ENCODE measurements at places on chromosomes 7 and 10.
A peak's percentile ranks its signal among the peaks of the same experiment; 100 is the strongest.

DNA sequence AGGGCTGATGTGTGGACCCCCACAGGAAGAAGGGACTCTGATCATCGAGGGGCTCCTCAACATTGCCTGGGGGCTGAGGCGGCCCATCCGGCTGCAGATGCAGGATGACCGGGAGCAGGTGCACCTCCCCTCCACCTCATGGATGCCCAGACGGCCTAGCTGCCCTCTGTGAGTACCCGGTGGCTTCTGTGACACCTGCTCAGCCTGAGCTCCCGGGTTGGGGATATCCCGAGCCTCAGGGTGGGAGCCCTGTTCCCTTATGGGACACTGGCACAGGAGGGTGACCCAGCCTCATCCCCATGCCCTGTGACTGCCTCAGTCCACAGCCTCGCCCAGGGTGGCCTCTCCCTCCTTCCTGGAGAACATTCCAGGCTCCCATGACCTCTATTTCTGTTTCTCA lies 3.9 kb upstream of the DEPP1 start:
- DNase-seq, result no peak

GRCh38 chr7:17721736-17722285 lies 218.5 kb downstream of the SNX13 start:
- no peak for DNase-seq

DNA sequence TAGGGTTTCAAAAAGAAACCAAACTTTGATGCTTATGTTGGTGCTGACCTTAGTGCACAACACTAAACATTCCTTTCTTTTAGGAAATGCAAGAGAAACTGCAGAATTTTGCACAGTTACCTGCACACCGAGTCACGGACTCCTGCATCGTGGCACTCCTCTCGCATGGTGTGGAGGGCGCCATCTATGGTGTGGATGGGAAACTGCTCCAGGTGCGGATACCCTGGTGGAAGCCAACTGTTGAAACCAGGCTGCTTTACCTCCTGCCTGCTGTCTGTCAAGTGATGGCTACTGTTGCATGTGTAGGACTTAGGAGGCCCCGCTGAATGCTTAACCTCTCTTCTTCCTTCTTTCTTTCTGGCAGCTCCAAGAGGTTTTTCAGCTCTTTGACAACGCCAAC lies 11.7 kb downstream of the CASP2 start:
- no peak for DNase-seq

DNA sequence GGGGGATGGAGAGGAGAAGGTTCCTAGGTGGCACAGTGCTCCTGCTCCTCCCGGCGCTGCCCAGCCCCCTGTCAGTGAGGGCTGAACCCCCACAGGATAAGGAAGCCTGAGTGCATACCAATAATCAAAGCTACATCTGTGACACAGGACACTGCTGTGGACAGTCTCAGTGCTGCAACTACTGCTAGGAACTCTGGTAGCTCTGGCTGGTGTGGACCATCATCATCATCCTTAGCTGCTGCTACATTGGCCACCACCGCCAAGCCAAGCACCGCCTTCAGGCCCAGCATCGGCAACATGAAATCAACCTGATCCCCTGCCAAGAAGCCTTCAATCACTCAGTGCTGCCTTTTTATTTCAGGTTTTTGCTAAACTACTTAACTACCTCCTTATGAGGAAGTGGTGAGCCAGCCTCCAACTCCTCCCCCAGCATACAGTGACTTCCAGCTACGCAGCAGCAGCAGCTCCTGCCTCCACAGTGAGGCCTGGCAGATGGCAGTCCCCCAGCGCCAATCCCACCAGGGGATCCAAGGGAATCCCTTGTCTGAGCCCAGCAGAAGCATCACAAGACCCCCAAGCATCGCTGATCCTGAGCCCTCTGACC lies 32.1 kb upstream of the SLC26A4 start:
- DNase-seq, result no peak

DNA sequence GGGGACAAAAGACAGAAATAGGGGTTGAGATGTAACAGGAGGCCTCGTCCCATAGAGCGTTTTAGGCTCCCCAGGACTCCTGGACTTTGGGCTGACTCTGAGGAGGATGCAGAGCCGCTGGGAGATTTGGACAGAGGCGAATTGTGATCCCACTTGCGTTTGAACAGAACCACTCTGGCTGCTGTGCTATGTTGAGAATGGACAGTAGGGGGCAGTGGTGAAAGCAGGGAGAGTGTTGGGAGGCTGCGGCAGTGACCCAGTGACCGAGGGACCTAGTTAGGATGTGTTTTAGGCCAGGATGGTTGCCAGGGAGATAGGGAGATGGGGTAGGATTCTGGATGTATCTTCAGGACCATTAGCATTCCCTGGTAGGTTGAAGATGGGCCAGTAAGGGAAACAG lies 271.6 kb downstream of the CCDC3 start:
- no peak for DNase-seq

- DNase-seq, result peak; percentile 88
Observed at GRCh38 chr10:100653957-100654781, 91.2 kb upstream of the PAX2 start.

GRCh38 chr7:47734287-47734948 lies 152.5 kb upstream of the TNS3 start:
- DNase-seq, result no peak

GRCh38 chr10:34295142-34295548 lies 520.0 kb downstream of the PARD3 start:
- DNase-seq, result no peak

DNA sequence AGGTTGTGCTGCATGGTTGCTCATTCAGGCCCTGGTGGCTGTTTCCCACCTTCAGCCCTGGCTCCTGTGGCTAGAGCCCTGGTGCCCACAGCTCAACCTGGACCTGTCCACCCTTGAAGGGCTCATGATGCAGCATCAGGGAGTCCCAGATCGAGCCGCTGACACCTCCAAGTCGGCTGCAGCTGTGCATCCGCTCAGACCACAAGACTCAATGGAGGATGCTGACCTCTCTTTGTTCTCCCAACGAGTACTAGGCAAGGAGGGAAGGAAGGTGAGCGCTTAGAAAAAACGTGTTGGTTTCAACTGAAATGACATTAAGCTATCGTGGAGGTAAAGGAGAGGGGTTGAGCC lies 9.5 kb upstream of the C10orf95 start:
- DNase-seq, result no peak

DNA sequence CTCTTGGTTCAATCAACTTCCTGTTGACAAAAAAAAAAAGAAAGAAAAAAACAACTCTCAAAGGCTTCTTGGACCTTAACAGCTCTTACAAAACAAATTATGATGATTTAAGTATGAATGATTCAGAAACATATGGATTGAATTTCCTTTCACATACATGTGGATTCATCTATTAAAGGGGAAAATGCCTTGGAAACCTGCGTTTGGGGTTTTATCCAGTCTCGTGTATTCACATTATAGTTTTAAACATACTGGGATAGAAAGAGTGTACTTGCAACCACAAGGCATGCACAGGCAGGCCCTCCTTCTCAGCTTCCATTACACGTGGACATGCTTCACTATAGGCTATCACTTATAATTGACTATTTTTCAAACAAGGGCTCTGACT lies 286.7 kb downstream of the INHBA start:
- DNase-seq, result no peak

DNA sequence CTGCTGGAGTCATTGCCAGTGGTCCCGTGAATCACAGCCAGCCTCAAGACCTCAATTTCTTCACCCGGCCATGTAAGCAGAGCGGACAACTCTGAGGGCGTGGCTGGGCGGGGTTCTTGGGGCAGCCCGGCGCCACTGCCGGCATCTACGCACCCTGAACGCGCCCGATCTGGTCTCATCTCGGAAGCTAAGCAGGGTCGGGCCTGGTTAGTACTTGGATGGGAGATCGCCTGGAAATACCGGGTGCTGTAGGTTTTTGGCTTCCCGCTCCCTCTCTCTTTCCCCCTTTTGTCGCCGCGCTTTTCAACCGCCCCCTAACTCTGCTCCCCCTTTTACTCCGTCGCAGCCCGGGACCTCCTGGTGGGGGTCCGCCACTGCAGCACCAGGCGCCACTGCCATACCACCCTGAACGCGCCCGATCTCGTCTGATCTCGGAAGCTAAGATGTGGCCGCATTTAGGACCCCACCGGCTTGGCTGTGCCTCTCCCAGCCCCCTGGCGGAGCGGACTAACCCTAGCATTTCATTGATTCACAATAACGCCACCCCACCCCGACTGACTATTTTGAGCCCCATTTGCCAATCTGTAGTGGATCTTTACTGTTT lies 25.3 kb downstream of the GARIN1A start:
- peak; percentile 36 for DNase-seq

GRCh38 chr10:71742301-71743088 lies 22.9 kb upstream of the C10orf105 start:
- DNase-seq, result no peak

DNA sequence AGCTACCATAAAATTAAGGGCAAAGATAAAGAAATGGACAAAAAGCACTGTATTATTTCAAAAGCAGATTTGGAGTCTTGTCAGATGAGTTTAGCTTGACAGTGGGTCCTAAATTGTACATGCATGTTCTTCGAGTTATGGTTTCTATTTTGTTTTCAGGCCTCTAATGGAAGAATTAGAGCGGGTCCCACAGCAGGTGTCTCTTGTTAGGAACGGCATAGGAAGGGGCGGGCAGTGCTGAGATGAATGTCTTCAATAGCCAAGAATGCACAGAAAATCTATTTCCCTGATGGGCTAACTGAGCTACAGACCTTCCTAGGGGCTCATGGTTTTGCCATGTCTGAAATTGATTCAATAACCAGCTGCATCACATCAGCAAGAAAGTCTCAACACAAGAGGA lies 304.4 kb downstream of the FRMD4A start:
- DNase-seq, result no peak

GRCh38 chr10:5692461-5693358 lies 8.1 kb downstream of the TASOR2 start:
- peak; percentile 33 for DNase-seq

GRCh38 chr7:147516391-147516790 lies 1074.2 kb upstream of the C7orf33 start:
- no peak for DNase-seq

DNA sequence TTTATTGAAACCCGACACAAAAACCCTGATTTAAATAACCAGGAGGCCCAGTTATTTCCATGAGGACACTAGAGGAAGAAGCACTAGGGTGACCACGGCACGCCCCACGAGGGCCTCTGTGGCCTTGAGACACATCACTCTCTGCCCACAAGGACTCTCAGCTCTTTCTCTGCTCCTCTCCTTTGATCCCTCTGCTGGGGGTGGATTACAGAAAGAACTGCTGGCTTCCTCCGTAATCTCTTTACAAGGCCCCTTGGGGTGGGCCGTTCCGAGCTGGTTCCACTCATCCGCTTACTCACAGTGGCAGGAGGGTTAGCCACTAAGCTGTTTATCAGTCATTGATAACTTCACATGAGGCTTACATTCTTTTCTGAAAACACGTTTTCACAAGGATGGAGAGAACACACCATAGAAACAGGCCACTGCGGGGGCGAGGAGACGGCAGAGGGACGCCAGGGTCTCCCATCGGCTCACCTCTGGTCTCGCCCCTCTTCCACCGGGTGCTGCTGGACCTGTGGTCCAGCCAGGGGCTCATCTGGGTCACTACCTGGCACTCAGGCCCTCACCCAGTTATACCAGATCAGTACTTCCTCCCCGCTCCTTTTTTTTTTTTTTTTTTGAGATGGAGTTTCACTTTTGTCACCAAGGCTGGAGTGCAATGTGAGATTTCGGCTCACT lies 17.6 kb upstream of the PFKFB3 start:
- no peak for DNase-seq

GRCh38 chr7:2312267-2312929 lies 1.8 kb downstream of the SNX8 start:
- no peak for DNase-seq

Measured in right lung (tissue), 10 donors.